Forelimb muscle (tissue), 1 donor: ENCODE measurements at places on chromosomes 1 and 21. TPM values are rescaled to one million over a fixed set of nuclear protein-coding genes. Genes with fewer than 3 reads are reported as not detected.

- no peak for DNase-seq
These were observed 54.6 kb downstream of the LDLRAD2 start for GRCh38 chr1:21866707-21867043.

DNA sequence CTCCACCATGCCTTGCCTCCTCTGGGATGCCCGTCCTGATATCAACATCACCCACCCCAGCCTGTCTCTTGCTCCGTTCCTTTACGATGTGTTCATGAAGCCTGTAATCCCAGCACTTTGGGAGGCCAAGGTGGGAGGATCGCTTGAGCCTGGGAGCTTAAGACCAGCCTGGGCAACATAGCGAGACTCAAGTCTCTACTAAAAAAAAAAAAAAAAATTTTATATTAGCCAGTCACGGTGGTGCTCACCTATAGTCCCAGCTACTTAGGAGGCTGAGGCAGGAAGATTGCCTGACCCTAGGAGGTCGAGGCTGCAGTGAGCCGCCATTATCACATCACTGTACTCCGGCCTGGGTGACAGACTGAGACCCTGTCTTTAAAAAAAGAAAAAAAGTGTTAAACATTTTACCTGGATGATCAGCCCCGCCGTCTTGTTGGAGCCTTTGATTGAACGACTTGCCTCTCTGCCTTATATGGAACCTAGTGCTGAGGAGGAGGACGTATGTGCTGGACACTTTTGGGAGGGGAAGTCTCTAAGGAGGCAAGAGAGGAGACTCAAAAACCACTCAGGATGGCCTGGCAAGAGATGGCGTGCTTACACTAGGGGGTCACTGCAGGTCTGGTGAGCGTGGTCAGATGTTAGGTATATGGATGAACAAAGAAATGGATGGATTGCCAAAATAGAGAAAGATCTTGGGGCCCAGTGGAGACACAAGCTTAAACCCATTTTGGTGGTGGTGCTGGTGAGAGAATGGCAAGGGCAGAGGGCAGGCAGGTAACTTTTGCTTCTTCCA is 80.5 kb upstream of the IFFO2 start:
- DNase-seq, result no peak

Gene HSD3B2
- polyA plus RNA-seq, result not detected

Gene FAM72D
- polyA plus RNA-seq, result 1.8 TPM

DNA sequence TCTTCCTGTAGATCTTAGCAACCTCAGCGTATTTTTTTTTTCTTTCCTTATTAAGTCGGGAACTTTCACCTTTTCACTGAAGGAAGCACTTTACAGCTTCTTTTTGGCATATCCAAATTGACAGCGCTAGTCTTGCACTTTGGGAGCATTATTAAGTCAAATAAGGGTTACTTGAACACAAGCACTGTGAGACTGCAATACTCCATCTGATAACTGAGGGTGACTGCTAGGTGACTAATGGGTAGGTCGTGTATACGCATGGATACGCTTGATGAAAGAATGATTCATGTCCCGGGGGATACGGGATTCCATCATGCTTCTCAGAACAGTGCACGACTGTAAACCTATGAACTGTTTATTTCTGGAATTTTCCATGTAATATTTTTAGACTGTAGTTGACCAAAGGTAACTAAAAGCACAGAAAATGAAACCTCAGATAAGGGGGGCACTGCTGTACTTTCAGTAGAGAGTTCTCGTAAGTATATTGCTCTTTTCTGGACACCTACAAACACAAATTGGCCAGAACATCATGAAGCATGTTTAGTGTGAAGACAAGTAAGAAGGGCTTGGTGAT is 364.7 kb downstream of the SMYD3 start:
- no peak for DNase-seq

DNA sequence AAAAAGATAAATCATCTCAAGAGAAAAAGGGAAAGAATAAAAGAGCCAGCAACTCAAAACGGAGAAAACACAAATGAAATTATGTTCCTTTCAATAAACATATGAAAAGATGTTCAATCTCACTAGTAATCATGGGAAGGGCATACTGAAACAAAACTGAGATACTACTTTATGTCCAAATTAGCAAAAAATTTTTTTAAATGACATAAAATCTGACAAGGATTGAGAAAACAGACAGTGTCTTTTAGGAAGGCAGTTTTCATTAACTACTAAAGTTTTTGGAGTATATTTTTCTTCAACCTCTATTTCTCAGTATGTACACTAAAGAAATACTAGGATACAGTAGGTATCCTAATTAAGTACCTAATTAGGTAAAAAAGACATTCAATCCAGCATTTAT is 73.3 kb downstream of the ARID4B start:
- DNase-seq, result no peak

DNA sequence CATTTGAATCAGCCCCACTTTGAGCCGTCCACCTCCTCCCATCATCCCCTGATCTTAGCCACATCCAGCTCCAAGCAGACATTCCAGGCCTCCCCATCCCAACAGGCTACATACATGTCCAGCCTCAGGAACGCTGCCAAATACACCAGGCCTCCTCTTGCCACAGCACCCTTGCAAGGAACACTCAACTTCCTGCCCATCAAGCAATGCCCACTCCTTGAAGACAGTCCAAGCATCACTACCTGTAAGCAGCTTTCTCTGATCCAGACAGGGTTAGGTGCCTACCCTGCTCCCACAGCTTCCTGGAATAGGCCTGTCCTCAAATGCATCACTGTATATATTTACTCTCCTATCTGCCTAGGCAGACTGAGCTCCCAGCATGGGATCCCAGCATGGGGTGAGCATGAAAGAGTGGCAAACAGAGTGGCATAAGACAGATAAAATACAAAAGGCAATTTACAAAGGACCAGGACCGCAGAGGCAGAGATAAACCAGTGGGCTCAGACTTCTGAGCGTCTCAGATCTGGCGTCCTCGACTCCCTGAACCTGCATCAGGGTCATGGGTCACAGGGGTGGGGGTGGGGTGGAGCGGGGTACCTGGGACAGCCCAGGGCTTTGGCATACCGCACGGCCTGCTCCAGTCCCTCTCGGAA is 816 bp downstream of the HYI start:
- DNase-seq, result no peak

Gene ELOVL1
- polyA plus RNA-seq, result 30.1 TPM

DNA sequence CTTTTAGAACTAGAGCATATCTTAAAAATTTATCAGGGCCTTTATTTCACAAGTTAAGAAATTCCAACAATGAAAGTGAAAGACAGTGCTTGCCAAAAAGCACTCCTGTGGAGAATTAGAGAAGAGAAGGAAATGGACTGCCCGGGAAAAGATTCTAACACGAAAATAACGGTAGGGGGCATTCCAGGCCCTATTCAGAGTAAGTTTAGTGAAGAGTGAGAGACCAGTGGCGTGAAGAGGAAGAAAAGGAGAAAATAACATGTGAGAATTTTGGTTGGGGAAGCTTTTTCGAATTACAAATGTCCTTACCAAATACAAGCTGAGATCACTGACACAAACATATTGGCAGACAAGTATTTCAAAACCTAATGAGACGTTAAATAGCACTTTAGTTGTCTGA is 38.4 kb upstream of the RBM34 start:
- no peak for DNase-seq

GRCh38 chr1:30721812-30722537 is 1.4 kb downstream of the MATN1 start:
- no peak for DNase-seq

DNA sequence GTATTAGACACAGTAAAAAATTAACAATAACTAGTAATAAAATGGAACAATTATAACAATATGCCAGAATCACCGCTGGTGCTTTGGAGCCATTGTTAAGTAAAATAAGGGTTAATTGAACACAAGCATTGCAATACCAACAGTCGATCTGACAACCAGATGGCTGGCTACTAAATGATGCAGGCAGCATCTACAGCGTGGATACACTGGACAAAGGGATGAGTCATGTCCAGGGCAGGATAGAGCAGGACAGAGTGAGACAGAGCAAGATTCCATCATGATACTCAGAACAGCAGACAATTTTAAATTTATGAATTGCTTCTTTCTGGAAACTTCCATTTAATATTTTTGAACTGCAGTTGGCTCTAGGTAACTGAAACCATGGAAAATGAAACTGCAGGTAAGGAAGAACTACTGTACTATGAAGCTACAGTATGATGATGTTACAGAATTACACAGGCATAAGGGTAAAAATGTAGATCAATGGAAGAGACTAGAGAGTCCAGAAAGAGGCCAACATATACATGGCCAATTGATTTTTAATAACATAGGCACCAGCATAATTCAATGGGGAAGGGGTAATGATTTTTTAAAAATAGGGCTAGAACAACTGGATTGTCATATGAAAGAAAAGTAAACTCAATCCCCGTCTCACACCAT is 168.7 kb downstream of the RRAGC start:
- no peak for DNase-seq

DNA sequence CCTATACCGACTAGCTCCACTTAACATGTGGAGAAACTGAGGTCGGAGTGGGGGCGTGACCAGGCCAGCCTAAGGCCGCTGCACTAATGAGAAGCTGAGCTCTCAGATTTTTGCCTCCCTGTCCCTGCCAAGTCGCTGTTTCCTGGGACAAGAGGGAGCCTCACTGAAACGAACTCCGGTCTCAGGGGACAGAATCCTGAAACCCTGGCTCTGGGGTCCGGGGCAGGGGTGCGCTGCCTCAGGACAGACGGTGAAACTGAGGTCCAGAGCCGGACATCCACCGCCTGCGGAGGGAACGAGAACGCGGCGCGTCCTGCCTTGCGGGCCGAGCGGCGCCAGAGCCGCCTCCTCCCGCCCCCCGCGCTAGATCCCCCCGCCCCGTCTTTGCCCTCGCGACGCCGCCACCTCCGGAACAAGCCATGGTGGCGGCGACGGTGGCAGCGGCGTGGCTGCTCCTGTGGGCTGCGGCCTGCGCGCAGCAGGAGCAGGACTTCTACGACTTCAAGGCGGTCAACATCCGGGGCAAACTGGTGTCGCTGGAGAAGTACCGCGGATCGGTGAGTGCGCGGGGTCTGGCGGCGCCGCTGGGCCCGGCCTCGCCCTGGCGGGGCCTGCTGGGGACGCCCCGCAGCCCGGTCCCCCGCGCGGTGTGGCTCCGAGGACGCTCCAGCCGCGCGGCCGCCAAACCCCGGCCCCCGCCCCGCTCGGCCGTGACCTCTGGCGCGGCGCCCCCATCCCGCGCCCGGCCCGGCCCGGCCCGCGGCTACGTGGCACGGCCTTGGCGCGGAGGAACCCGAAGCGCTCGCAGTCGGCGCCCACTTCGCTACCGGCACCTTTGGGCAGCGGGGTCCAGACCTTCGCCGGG is at the start of gene GPX7:
Gene GPX7 (plus strand): TSS at position 381 of the 865 bp plus-strand sequence. CDS start 39 bp downstream, at position 420.
- no peak for DNase-seq

DNA sequence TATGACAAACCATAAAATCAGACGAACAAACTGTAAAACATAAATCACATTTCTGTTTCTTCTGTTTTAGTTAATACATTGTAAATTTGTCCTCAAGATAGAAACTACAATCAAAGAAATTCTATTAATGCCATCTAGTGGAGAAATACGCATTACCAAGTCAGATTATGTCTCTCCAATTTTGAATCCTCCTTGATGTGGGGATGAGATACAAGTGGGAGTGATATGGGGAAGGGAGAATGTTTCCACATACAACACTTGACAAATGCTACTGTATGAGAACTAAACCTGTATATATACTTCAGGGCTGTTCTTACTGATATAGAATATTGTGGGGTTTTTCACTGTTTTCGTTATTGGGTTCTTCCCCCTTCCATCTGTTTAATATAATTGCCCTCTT is 2.6 kb downstream of the HFM1 start:
- DNase-seq, result no peak

Gene SPRR2B
- polyA plus RNA-seq, result not detected

- no peak for DNase-seq
These were observed 196.0 kb upstream of the SAMSN1 start for GRCh38 chr21:14742119-14742518.

DNA sequence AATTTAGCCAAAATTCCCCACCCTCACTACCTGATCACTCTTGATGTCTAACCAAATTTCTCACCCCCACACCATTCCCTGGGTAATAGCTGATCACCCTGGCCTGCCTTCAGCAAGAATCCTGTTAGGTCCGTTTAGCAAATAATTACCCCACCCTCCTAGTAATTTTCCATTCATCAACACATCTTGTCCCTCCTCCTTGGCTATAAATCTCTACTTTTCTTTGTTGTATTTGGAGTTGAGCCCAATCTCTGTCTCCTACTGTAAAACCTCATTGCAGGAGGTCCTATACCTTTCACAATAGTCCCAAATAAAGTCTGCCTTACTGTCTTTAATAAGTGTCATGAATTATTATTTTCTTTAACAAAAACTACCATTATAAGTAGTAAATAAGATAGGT is 6.9 kb upstream of the PRKAA2 start:
- DNase-seq, result no peak

DNA sequence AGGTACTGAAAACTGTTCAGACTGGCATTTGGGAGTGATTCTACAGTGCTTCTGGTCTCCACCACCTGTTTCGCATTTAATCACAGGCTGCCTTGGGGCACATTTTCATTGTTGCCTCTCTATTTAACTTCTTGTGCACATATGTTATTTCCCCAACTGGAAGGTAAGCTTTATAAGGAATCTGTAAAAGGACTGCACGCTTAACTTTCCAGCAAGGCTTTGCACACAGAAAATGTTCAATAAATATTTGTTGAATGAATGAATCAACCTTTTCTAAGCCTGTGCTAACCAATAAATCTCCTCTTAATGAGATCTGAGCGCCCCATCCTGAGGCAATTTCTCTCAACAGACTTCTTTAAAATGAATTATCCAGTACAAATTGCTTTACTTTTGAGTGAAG is 84.3 kb upstream of the ARHGAP29 start:
- no peak for DNase-seq

DNA sequence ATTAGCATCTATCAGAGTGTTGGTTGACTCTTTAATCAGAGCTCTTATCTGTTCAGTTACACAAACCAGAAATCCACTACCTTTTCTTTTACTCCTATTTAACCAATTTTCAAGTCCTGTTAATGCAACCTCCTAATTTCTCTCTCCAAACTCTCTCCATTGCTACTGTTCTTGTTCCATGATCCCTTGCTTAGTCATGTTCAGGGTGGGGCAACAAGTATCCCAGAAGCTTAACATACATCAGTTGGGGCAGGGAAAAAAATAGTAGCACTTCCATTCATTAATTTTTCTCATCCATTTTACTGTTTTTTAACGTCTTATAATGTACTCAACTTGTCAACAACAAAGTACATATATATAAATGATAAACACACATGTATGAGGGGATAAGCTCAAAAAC is 111.2 kb upstream of the LBR start:
- DNase-seq, result no peak

GRCh38 chr1:169236143-169236542 is 129.7 kb downstream of the ATP1B1 start:
- no peak for DNase-seq

DNA sequence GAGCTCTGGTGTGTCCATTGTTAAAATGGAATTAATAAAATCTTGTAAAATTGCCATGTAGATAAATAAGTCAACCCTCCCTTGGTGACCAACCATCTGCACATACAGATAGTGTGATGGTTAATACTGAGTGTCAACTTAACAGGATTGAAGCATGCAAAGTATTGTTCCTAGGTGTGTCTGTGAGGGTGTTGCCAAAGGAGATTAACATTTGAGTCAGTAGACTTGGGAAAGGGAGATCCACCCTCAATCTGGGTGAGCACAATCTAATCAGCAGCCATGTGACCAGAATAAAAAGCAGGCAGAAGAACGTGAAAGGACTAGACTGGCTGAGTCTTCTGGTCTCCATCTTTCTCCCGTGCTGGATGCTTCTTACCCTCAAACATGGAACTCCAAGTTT is 174.8 kb downstream of the LTN1 start:
- no peak for DNase-seq

Gene TAS1R1
- polyA plus RNA-seq, result 5.5 TPM

- DNase-seq, result no peak
These were observed 14.7 kb downstream of the BTBD19 start for GRCh38 chr1:44822981-44823451.

- no peak for DNase-seq
These were observed 20.8 kb downstream of the KCNJ15 start for GRCh38 chr21:38277501-38278131.
